NCI-H2171 (cell line): ENCODE measurements at places on chromosomes 16 and 17.

GRCh38 chr16:53433509-53433908 lies 762 bp upstream of the RBL2 start:
- no peak for DNase-seq

DNA sequence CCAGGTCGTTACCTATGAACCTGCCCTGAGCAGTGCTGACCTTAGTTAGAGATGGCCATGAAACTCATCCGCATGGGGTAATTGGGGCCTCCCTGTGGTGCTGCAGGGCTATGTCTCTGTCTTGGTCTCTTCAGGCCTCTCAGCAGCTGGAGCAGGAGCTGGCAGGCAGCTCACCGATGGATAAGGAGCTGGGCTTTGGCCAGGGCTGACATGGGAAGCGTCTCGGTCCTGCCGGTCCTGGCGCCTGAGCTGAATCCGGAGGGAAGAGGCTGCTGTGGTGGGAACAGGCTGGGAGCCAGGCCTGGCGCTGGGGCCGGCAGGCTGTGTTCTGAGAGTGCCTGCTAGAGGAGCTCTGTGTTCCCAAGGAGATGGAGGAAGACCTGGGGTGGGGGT lies 10.1 kb downstream of the IL32 start:
- DNase-seq = no peak

- no peak for DNase-seq
Observed at GRCh38 chr16:24810951-24811843, 34.6 kb upstream of the SLC5A11 start.

DNA sequence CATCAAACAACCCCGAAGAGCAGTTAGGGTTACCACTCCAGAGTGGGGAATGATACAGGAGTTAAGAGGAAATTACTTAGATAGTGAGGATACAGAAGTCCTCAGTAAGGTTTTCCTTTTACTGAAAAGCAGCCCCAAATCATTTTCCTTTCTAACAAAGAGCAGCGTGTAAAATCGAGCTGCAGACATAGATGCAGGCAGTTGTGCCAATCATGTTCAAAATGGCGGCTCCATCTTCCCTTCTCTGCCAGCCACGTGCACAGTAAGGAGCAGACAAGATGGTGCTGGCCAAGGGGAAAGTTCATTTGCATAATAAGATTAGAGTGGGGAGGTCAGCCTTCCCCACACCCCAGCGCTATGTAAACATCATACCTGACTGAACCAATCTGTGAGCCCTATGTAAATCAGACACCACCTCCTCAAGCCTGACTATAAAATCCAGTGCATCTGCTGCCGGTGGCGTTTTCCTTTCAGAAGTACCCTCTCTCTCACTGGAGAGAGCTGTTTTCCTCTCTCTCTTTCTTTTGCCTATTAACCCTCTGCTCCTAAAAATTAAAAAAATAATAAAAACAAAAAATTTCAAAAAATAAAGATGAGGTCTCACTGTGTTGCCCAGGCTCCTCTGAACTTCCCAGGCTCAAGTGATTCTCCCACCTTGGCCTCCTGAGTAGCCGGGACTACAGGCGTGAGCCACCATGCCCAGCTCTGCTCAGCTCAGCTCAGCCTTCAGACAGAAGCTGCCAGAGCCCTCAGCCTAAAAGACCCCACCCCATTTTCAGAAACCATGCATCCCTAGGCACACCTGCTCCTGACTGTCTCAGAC lies 2.6 kb upstream of the SRL start:
- DNase-seq = peak; percentile 86

DNA sequence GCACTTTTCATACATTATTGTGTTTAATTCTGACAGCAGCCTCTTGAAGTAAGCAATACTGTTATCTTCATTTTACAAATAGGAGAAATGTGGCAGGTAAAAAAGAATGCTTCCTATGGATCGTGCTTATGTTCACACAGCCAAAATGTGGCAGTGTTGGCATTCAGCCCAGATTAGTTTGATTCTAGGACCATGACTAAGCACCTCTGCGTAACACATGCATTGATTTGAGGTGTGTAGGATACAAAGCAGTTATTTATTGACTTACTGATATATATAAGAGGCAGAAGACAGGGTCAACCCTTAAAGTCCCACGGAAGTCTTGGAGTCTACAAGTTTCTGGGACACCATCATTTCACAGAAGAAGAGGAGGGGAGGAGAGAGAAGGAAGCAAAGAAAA lies 1144.4 kb upstream of the GOT2 start:
- no peak for DNase-seq

GRCh38 chr17:80008383-80008840 lies 27.3 kb downstream of the TBC1D16 start:
- DNase-seq = peak; percentile 78

- DNase-seq = no peak
Observed at GRCh38 chr16:77569406-77569805, 134.6 kb upstream of the ADAMTS18 start.

DNA sequence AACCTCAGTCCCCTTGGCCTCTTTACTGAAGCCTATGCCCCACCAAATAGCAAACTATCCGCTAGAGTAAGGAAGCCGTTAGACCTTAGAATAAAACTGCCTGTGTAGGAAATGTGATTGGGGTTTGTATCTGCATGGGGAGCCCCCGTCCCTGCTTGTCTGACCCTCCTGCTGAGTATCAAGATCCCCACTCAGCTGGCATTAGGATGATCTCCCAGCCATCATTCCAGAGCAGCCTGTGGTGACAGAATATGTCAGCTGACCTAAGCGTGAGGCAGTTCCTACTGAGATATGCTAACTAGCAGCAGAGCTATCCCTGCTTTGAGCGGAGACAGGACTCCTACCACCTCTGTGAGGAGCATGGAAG lies 645 bp upstream of the GFOD2 start:
- DNase-seq = no peak
